ENCODE measurements at places on chromosomes 1 and 21.

- no peak for DNase-seq
Measured at GRCh38 chr1:118366286-118366685, 181.3 kb upstream of the SPAG17 start.

DNA sequence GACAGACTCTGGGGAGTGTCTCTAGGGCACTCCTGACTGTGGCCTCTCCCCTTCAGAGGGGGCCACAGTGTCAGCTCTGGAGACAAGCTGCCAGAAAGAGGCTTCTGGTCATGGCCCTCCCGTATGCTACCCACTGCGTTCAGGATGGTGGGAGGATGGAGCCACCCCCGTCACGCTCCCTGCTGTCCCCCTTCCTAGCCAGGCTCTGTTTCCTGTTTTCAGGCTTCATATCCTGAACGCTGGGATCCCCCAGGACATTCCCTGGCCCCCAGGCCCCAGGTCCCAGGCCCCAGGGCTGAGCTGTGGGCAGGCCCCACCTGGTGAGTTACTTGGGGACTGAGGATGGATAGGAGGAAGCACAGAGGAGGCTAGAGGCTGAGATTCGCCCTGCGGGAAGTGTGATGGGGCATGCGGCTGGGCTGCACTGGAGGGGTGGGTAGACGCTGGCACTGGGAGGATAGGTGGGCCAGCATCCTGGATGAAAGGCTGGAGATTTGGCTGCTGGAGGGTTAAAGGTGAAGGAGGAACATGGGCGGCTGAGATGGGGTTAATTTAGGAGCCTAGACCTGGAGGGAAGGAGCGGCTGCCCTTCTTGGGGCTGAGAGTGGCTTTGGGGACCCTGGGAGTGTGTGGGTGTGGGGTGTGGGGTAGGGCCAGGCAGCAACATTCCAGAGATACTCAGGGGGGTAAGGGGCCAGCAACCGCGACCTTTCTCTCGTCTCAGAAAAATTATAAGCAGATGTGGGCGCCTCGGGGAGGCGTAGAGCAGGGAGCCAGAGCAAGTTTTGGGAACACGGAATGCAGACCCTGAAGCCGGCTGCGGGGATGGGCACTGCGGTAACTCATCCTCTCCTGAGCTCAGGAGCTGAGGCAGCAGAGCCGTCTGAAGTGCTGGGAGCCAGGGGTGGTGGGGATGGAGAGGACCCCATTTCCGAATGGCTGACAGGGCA lies 8.7 kb downstream of the PEAR1 start:
- DNase-seq: no peak

DNA sequence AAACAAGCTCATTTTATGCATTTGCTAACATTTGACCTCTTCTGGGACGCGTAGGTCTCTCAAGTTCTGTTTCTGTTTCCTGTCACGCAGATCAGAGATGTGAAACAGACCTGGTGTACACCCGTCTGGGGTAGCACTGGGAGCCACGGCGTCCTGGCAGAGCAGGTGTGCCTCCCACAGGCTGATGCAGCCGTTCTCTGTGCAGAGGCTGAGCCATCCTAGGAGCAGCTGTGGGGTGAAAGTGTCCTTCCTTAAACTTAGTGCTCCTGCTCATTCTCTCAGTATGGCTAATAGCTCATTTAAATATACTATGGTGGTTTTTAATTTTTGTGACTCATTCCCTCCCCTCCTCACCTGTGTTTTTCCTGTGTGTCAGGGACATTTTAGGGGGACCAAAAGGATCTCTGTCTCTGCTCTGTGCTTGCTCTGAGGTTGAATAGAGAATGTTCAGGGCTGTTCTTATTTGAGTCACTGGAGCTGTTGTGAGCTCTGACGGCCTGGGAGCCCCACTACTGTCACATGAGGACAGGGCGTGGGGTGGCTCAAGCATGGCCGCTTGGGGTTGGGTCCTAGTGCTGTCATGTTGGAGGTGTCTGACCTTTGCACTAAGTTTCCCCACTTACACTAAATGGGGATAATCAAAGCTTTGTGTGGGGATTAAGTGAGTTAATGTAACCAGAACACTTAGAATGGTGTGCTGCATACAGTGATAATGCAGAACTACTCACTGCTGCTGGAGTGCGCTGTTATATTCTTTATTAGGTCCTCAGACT lies 43.0 kb downstream of the GALNT2 start:
- DNase-seq: peak; percentile 80

- peak; percentile 52 for DNase-seq
Measured at GRCh38 chr1:83860490-83861221, 138.3 kb downstream of the TTLL7 start.

DNA sequence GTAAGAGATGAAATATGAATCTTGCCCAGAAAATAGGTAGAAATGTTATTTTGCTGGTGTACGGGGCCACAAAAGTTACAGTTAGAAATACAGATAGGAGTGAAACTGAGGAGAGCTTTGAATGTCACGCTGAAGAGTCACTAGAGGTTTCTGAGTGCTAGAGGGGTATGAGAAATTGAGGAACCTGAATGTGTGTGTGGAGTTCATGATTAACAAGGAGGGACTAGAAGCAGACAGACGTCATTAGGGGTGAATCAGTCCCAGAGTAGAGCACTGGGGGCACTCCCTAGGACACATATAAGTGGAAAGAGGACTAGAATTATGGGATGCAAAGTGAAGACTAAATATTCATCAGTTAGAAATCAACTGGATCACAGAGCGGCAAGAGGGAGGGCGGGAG lies 188.9 kb upstream of the MAP1LC3C start:
- no peak for DNase-seq

DNA sequence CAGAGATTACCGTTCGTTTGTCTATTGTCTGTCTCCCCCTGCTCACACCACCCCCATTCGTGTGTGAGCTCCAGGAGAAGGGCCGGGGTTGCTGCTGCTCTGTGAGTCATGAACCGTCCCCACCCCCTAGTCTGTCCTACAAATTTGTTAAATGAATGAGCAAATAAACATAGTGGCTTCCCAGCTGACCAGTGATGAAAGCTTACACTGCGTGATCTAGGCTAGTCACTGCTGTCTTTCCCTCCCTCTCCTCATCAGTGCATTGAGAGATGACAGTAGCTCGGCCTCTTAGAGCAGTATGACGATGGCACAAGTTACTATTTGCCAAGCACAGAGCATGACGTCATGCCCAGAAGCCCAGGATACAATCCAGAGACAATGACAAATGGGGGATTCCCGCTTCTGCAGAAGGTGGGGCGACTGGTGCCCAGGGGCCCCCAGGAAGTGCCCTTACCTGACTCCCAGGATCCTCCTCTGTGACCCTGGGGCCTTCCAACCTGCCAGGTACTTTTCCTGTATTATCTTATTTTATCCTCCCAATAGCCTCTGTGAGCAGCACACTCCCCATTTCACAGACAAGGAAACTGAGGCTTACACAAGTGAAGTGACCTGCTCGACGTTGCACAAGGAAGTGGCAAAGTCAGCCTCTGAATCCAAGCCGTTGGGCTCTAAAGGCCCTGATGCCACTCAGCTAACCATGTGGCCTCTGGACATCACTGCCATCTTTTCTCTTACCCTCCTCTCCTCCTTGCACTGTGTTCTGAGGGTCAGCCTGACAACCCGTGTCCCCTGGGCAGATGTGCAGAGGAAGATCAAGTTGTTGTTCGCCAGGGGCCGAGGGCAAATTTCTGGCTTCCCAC lies 8.6 kb upstream of the EPHA2 start:
- no peak for DNase-seq

DNA sequence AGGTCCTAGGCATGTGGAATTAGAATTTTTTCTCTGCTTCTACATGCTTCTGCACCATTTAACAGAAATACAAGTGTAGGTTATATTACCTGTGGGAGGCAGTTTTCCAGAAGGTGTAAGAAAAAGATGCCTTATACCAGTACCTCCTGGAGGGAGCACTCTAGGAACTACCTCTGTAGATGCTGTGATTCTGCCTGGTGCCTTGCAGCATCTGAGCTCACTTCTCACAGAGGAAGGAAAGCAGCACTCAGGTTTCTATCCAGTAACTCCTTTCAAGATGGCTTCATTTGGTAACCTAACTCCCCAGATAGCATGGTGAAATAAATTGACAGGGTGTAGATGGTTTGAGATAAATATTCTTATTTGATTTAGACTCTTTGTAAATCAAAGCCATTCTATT lies 50.3 kb downstream of the GIPC2 start:
- no peak for DNase-seq

DNA sequence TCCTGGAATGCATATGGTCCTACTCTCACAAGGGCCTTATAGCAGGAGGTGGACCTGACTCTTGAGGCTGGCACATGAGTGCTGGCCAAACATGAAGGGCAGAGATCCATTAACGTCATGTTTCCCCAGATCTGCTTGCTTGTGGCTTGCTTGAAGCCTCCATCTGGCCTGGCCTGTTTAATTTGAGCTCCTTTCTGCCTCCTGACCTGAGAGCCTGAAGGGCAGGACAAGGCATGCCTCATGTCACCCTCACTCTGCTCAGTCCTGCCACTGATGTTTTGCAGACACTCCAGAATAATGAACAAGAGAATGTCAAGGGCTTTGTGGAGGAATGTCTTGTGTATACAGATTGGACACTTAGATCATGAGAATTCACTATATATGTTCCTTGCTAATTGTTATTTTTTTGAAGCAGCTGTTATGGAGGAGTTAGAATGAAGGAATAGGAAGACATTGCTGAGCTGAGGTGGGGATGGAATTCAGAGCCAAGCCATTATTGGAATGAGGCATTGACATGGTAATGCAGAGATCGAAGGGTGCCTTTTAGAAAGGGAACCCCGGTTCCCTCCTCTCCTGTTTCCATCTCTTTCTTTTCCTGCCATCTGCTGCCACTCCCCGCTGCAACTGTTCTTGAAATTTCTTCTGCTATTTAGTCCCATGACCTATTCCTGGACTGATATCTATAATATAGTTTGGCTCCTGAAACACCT lies 457.0 kb upstream of the PROX1 start:
- no peak for DNase-seq

- no peak for DNase-seq
Measured at GRCh38 chr1:145714524-145715111, 4.7 kb upstream of the CD160 start.

- DNase-seq: no peak
Measured at GRCh38 chr1:1907098-1907736, 7.8 kb upstream of the CALML6 start.
